ENCODE measurements at places on chromosomes 6 and 20.

DNA sequence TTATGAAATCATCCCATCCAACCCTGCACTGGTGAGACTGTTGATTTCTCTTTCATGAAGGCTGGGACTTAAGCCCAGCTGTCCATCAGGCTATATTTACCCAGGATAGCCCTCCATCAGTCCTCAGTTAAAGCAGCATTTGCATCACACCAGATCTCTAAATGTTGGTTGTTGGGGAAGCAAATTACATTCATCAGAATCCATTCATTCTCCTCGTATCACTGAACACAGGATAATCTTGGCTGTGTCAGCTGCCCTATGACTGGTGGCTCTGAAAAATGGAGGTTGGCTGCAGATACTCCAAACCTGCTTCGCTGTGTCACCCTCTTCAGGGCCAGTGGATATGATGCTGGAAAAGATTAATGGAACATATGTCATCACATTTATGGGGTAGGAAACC, 718.3 kb downstream of the KIF16B start:
- no peak for DNase-seq

DNA sequence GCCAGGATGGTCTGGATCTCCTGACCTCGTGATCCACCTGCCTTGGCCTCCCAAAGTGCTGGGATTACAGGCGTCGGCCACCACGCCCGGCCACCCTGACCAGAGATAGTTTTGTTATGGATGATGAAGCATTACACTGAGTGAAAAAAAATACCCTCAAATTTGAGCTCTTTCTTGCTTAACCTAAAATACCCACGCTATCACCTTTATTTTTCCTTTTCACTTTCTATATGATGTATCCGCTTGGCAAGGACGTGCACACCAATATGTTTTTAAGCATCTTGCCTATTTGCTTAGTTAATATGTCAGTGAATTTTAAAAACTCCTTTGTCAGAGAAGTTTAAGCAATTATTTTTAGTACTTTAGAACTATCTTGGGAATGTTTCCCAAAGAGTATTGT, 150.4 kb downstream of the INSM1 start:
- DNase-seq = no peak

- DNase-seq = no peak
Observed at GRCh38 chr6:167644412-167645132, 182.1 kb upstream of the AFDN start.

GRCh38 chr20:21508230-21509078, 5.4 kb downstream of the NKX2-2 start:
- no peak for DNase-seq

DNA sequence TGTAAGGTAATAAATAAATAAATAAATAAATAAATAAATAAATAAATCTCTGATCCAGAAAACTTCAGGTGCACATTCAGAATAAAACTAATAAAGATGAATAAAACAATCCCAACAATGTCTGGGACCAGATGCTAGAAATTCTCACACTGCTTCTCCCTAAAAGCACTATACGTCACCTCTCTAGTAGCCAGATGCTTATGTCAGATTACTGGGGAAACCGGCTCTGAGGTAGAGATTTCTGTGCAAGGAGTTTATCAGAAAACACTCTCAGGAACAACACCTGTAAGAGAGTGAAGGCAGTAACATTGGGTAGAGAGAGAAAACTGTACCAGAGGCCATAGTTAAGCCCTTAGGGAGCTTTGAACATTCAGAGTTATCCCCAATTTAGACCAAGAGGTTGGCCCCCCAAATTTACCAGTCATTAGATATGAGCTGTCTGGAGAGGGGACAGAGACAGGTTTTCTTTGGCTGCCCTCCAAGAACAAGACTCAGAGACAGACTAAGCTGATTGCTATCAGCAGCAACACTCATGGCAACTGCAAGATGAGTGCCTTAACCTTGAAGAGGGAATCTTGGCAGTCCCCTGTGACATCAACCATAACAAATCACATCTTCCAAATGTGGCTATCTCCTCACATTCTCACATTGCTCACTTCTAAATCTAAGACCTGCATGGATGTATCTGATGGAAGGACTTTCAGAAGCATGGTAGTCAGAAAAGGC, 151.2 kb upstream of the BMP5 start:
- DNase-seq = no peak

GRCh38 chr6:109944448-109944847, 33.7 kb upstream of the GPR6 start:
- DNase-seq = no peak
